ENCODE measurements at places on chromosomes 16 and 17.

- peak; percentile 24 for DNase-seq
These were observed 41.2 kb upstream of the HAPSTR1 start for GRCh38 chr16:9050102-9050830.

DNA sequence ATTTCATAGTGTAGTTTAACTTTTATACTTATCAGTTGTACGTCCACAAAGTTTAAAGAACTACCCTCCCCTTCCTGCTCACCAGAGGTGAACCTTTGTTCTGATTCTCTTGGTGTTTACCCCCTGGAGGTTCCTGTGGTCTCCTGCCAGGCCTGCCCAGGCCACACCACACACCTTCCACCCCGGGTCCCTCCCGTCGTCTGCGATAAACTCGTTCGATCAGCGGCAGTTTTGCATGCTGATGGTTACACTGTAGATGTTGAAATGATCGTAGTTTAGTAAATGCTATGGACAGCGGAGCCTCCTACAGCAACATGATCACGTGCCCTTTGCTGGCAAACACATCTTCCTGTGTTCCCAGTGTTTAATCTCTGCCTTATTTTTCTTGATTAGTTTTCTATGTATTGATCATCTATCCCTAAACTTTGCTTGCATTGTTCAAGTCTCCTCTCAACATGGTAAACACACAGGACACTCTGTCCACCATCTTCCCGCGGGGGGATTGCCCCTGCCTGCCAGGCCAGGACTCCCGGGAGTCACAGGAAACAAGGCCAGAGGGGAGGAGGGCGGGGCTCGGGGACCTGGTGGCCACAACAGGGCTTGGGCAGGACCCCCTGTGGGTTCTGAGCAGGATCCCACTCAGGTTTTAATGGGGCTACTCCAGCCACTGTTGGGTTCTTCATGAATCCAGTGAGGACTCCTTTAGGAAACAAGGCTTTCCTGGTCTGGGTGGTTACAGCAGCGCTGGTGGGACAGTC is 2.8 kb upstream of the ACSF3 start:
- DNase-seq: no peak

DNA sequence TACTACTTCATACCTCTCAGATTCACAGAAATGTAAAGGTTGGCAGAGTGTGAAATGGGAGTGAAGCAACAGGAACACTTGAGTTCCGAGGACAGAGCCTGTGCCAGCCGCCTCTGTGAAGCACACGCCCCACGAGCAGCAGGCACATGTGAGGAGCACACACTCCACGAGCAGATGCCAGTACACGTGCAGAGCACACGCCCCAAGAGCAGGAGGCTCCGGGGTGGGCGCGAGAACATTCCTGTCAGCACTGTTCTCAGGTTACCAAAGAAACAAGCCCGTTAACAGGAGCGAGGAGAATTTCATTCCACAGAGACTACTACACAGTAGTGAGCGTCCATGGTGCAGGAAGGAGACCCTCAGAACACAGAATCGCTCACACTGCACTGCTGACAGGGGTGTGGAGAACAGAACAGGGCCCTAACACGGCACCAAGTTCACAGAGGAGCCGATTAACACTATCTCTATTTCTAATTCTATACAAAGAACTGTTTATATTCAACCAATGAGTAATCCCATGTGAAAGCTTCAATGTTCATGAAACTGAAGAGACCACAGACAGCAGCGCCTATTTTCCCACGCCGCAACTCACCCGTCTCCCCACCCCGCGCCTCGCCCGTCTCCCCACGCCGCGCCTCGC is 40.1 kb downstream of the KLHDC4 start:
- DNase-seq: no peak

DNA sequence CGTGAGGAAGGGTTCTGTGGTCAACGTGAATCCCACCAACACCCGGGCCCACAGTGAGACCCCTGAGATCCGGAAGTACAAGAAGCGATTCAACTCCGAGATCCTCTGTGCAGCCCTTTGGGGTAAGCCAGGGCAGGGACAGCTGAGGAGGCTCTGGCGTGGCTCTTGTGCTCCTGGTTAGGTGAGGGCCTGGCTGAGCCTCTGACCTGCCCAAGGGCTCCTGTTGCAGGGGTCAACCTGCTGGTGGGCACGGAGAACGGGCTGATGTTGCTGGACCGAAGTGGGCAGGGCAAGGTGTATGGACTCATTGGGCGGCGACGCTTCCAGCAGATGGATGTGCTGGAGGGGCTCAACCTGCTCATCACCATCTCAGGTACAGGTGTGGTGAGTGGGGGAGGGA is 4.2 kb upstream of the C17orf107 start:
- no peak for DNase-seq

DNA sequence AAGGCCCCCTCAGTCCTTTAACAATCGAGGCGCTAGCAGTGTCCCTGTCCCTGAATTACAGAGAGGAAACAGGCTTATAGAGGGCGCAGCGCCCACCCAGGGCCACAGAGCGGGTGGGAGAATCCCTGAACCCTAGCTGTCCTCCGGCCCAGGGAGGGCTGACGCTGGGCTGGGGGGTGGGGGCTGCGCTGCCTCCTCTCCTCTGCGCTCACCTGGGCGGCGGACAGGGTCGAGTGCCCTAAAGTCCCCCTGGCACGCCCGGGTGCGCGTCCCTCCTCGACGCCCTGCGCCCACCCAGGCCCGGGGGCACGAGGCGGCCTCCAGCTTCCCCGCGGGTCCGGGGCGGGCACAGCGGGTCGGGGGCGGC is 200.4 kb upstream of the N4BP1 start:
- no peak for DNase-seq

DNA sequence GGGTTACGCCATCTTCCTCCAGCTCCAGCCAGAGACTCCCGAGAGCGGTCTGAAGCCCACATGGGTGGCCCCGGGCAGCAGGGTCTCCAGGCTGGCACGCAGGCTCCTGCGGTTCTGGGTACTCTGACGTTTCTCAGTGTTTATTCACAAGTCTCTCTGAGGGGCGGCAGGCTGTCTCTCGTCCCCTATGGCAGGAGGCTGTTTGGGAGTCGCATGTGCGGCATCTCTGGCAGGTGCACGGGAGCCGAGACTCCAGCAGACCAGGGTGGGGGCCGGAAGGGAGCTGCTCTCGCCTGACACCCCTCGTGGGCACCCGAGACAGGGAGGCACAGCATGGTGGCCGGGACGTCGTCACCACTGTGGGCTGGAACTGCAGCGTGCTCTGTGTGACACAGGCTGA is 48.1 kb downstream of the ZNF778 start:
- DNase-seq: no peak

- DNase-seq: no peak
These were observed 125.7 kb downstream of the XYLT1 start for GRCh38 chr16:17345043-17345442.

DNA sequence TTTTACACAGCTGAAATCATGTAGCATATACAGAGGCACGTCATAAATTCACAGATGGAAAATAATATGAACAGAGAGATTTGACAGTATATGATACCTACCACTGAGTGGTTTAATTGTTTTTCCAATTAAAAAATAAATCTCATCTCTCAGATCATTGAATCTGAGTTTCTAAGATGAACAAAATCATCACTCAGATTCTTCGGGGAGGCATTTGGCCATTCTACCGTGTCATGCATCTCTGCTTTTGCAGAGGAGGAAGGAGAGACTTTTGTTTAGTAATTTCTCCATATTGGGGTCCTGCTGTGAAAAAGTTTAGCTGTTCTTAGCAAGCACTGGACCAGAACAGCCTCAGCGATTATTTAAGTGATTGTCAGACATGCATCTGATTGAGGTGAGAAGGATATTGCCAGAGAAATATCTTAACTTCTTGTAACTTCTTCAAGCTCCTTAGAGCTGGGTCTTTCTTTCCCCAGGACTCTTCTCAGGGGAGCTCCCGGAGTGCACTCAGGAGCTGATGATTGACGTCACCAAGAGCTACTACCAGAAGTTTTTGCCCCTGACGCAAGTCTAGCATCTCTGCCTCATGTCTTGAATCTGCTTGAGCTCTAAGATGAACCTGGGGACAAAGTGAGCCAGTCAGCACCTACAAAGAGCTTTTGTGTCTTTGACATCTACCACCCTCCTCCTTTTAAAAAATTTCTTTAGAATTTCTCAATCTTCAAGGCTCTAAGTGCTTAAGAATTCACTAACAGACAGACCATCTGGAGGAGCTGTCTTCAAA is 11.9 kb upstream of the PLK1 start:
- DNase-seq: no peak

DNA sequence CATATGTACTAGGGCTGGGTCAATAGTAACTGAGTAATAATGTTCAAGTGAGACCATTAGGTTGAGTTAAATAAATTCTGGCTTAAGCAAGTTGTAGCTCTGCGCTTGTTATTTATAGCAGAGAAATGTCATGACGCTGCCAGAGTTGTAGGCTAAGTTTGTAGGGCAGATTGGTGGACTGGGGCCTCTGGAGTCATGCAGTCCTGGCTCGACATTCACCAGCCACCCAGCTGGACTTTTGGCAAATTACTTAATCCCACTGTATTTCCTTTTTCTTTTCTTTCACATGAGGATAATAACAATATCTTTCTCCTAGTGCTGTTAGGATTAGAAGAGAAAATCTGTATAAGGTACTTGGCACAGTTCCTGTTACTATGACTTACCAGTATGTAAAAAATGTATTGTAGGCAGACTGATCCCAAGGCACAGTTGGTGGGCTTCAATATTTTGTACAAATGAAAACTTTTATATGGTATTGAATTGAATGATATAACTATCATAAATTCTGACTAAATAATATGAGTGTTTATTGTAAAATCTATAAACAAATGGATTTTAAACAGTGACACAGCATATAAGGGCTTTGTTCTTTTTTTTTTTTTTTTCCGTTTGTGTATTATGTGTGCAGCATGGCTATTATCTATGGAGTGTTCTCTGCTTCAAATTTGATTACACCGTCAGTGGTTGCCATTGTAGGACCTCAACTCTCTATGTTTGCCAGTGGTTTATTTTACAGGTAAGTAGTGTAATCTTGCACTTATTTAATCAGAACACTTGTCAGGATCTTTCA is 2.6 kb downstream of the MFSD11 start:
- no peak for DNase-seq

- no peak for DNase-seq
These were observed 113.2 kb downstream of the SPECC1 start for GRCh38 chr17:20122254-20122879.

DNA sequence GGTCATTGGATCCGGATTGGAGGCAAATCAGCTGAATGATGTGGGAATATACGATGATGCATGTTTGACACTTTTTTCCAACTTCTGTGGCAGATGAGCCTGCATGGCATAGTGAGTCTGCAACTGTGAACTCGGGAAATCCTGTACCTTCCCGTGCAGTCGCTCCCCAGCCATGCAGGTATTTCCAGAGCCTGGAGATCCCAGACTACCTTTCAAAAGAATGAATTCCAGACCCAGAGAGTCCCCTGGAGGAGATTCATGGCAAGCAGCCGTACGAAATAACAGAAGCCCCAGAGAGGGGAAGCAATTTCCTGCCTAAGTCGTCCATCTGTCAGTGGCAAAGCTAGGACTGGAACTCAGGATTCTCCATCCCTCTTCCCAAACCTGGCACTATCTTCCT is 75.7 kb upstream of the FAM20A start:
- DNase-seq: no peak

DNA sequence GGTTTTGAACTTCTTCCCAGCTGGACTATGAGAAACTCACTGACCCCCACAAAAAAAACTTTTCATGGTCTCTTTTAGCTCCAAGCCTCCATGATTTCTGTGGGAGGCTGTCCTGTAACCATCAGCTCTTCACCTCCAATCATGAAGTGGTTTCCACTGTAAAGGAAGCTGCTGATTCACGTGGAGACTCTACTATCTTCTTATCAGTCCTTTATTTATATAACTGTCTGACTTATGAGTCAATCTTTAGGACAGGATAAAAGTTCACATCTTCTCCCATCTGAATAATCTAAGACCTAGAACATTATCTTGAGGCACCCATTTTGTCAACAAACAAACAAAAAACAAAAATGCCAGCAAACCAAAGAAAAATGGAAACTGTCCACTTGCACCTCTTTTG is 409.9 kb downstream of the SLC39A11 start:
- no peak for DNase-seq

DNA sequence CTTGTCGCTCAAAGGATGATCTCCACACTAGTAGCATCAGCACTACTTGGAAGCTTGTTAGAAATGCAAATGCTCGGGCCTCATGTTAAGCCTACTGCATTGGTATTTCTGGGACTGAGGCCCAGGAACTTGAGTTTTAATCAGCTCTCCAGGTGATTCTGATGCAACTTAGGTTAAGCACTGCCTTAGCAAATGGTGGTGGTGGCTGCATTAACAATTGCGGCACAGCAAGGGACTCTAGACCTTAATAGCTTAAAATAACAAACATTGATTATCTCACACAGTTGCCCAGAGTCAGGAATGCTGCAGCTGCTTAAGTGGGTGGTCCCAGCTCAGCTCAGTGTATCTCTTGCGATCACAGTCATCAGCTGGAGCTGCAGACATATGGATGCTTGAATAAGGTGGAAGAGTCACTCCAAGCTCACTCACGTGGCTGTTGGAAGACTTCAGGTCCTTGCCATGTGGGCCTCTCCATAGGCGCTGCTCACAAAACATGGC is 25.8 kb downstream of the HS3ST3A1 start:
- no peak for DNase-seq

GRCh38 chr17:68446626-68447041 is 10.7 kb downstream of the WIPI1 start:
- DNase-seq: no peak

DNA sequence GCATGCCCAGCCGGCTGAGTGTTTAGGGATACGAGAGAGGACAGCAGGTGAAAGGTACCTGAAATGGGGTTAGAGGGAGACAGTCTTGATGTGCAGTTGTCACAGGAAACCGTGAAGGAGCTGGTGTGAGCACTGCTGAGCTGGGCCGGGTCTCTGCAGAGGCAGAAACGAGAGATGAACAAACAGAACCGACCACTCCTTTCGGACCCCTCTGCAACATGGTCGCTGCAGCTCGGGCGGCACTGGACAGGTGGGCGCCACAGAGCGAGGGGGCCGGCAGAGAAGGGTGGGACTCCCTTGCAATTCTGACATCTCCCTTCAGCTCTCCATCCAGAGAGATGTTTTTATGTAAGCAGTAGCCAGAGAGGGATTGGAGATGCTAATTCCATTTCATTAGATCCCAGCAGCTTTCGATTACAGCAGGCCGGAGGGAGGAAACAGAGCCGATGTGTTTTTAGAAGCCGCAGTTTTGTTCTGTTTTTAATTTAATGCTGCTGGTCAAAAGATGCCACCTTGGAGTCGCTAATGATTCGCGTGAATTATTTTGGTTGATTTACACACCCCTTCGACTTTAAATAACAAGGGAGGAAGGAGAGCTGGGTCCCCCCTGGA is 86.3 kb upstream of the RPL38 start:
- DNase-seq: no peak

GRCh38 chr16:65809627-65810026 is 556.9 kb upstream of the CDH5 start:
- no peak for DNase-seq

GRCh38 chr16:5041600-5042133 is 7.9 kb upstream of the NAGPA start:
- DNase-seq: no peak

Measured in stimulated activated CD4-positive, alpha-beta T cell treated with anti-CD3 and anti-CD28 coated beads, Interleukin-4, amount 100 ng/mL, for 48 hours (primary cell).